ENCODE measurements at places on chromosomes 1 and 21.

DNA sequence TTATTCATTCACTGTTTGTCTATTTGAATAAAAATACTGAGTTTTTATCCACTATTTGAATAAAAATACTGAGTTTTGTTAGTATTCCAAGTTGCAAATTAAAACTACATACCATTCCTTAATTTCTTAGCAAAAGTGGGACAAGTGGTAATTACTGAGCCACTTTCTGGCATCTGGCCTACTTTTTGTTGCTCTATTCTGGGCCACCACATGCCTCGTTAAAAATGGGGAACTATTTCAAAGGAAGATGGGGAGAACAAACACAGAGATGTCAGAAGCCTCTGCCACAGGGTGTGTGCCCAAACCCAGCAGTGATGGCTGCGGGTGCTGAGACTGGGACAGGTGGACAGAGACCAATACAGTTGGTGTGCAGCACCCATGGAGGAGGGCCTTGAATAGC, 14.6 kb downstream of the PIGP start:
- DNase-seq = no peak

DNA sequence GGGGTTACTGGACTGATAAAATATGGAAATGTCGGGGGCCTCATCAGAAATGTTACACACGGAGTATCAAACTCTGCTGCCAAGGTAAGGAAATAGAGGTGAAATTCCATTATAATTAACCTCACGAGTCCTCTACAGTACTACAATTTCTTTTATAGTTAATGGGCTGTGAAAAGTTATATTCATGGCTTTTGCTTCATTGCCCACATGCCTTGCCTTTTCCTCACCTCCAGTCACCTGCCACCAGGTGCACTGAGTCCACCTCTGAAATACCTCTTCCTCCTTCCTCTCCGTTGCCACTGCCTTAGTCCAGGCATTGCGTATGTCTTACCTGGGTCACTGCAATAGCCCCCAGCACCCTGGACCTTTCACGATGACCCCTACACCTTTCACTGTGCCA, 186.9 kb downstream of the VPS13D start:
- DNase-seq = no peak

- DNase-seq = no peak
These were observed 648.6 kb upstream of the CAMK1G start for GRCh38 chr1:208934933-208935332.

- DNase-seq = peak; percentile 58
These were observed 182.4 kb downstream of the SMYD3 start for GRCh38 chr1:246324711-246325110.

DNA sequence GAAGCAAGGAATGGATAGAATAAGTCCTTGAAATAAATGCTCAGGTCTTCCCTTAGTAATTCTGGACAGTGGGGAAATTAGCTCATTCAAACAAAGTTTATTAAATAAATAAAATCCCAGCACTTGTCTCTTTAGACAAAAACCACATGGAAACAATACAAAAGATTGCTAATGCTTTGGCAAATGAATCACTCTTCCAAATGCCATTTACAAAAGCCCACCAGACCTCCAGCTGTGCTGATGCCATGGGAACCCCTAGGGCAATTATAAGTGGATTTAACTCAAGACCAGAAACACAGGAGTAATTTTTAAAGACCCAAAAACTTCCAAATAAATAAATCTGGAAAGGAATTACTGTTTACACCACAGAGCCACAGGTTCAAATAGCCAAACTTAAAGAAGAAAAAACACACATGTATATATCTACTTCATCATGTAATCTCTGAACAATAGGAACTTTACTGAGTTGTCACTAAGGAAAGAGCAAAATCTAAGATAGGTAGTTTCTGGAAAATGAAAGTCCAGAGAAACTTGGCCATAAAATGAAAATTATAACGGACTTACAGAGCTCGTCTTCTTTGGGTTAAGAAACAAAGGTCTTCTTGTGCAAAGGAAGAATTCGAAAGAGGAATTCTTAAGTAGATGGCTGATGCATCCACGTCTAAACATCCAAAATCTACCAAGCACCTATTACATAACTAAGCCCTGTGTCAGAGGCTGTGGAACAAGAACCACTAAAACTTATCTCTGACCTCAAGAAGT, 399.4 kb downstream of the SMYD3 start:
- DNase-seq = peak; percentile 62

GRCh38 chr1:176893625-176894352, 270.7 kb downstream of the ASTN1 start:
- DNase-seq = no peak

DNA sequence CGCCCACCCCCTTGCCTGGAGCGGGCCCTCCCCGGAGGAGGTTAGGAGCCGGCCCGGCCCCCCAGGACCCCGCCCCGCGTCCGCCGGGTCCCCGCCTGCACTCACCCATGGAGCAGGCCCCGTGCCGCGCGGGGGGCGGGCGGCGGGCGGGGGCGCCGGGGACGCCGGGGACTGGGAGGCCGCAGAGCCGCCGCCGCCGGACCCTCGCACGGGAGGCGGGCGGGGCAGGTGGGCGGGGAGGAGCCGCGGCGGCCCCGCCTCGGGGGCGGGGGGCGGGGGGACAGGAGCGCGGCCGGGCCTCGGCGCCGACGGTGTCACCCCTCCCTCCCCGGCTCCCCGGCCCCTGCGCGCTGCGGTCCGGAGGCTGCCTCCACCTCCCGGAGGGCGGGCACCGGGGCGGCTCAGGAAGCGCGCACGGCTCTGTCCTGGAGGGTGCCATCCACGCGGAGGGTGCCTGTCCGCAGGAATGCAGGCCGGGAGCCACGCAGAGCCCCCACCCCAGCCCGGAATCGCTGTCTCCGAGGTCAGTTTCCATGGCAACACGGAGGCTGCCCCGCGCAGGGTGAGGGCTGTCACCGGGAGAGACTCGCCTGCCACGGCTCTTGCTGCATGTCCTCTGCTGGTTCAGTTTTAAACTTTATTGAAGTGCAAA, 5.9 kb upstream of the PLEKHG5 start:
- DNase-seq = peak; percentile 53

DNA sequence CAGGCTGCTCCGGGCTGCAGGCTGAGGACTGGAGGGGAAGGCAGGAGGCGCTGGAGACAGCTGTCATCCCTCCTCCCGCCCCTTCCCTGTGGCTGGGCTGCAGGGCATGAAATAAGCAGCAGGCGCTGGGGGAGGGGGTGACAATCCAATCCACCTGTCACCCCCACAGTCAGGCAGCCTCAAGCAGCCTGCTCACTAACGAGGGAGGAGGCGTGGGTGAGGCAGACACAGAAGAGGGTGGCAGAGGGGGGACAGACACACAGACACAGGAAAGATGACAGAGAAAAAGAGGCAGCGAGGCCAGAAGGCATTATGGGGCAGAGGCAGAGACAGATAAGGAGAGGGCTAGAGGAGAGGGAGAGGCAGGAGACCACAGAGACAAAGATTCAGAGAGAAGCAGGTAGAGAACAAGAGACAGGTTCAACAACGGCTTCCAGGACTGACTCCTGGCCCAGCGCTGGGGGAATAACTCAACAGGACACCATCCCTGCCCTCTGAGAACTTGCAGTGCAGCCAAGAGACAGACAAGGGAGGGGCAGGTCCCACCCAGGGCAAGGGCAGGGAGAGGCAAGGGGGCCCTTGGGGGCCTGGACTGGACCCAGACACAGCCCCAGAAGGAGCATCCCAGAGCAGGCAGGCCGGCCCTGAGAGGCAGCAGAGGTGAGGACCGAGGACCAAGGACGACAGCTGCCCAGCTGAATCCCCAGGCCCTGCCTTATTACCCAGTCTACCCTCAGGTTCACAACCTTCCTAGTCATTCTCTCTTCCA, 11.2 kb downstream of the MEF2D start:
- DNase-seq = no peak

GRCh38 chr1:32900956-32901822, at the start of gene TMEM54:
TMEM54 (minus strand) TSS chr1:32901389; CDS start chr1:32901238, 151 bp downstream.
- DNase-seq = peak; percentile 43

- peak; percentile 74 for DNase-seq
These were observed 16.8 kb downstream of the CNIH3 start for GRCh38 chr1:224632921-224633321.

DNA sequence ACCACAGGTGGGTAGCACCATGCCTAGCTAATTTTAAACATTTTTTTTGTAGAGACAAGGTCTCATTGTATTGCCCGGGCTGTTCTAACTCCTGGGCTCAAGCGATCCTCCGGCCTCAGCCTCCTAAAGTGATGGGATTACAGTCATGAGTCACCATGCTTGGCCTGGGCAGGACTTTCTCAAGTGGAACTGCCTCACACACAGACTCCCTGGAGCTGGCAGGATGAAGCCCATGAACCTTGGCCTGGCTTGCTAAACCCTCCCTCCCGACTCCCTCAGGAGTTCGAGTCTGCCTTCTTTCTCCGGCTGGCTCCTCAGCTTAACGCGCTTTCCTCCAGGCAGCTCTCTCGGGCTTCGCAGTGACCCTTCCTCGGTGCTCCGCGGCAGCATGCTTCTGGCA, 7.7 kb upstream of the ECE1 start:
- no peak for DNase-seq

GRCh38 chr21:41651406-41651805, 115.4 kb downstream of the RIPK4 start:
- DNase-seq = no peak

GRCh38 chr1:113812661-113813135, 422 bp upstream of the RSBN1 start:
- peak; percentile 7 for DNase-seq

DNA sequence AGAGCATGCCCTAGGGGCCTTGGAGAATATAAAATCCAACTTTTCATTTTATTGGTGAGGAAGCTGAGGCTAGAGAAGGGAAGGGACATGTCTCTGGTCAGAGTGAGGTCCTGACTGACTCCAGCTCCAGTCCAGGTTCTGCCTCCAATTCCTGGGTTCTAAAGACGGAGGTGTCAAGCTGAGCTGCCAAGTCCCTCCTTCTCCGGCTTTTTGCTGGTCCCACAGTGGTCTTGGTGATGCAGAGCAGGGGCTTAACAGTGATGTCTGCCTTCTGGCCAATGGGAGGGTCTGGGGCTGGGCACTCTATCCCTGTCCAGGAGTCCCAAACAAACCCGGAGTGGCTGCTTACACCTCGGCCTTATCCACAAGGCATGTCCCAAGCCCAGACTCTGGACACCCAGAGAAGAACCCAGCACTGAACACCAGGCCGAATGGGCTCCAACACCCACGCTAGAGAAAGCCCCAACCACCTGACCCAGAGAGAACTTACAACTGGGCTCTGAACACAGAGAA, 104.8 kb downstream of the EBNA1BP2 start:
- DNase-seq = no peak

DNA sequence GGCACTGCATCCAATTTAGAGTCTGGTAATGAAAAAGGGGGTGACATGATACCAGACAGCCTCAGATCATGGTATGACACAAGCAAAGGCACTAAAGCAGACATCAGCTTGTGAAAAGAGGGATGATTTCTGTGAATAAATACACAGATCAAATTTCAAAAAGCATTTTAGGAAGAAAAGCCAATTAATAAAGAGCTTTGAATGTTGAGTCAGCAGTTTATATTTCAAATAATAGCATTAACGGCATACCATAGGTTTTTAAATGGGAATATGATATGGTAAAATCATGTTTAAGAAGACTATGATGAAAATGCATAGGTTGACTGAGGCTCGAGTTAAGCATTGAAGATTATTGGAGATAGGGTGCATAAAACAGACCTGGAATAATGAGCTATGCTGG, 13.5 kb downstream of the KCNT2 start:
- no peak for DNase-seq

Data from fibroblast of skin of back (primary cell).